GM13976 (cell line): ENCODE measurements at places on chromosomes 12 and 14.

DNA sequence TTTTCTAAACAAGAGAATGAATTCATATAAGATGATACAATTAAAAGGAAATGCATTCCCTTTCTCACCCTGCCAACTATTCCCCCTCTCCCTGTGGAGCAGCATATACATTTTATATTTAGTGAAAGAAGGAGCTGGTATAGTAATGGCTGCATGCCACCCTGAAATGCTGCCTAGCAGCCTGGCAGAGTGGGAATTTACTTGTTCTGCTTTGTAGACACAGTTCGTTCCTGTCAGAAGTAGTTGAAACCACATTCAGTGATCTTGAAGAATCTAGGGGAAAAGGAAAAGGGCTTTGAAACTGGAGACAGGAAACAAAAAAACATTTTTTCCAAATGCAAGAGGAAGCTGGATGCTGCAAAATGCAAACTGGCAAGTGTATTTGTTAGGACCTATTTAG is 176.0 kb upstream of the PLEKHA5 start:
- DNase-seq = no peak

GRCh38 chr12:17139931-17140330 is 534.0 kb upstream of the LMO3 start:
- no peak for DNase-seq

GRCh38 chr14:86357876-86358275 is 827.9 kb downstream of the FLRT2 start:
- no peak for DNase-seq

DNA sequence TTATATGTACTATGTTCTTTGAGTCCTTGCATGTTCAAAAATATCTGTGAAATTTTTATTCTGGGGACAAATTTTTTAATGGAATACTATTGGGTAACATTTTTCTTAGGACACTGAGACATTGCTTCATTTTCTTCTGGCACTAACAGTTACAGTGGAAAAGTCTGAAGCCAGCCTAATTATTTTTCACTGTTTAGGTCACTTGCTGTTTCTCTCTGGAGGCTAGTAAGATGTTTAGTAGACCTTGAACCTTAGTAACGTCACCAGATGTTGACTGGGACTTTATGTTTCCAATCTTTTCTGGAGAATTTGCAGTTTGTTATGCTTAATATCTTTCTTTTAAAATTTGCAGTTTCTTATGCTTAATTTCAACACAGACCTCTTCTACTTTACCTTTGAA is 12.3 kb upstream of the EPYC start:
- DNase-seq = no peak

GRCh38 chr14:96055065-96055752 is 16.0 kb downstream of the C14orf132 start:
- no peak for DNase-seq

DNA sequence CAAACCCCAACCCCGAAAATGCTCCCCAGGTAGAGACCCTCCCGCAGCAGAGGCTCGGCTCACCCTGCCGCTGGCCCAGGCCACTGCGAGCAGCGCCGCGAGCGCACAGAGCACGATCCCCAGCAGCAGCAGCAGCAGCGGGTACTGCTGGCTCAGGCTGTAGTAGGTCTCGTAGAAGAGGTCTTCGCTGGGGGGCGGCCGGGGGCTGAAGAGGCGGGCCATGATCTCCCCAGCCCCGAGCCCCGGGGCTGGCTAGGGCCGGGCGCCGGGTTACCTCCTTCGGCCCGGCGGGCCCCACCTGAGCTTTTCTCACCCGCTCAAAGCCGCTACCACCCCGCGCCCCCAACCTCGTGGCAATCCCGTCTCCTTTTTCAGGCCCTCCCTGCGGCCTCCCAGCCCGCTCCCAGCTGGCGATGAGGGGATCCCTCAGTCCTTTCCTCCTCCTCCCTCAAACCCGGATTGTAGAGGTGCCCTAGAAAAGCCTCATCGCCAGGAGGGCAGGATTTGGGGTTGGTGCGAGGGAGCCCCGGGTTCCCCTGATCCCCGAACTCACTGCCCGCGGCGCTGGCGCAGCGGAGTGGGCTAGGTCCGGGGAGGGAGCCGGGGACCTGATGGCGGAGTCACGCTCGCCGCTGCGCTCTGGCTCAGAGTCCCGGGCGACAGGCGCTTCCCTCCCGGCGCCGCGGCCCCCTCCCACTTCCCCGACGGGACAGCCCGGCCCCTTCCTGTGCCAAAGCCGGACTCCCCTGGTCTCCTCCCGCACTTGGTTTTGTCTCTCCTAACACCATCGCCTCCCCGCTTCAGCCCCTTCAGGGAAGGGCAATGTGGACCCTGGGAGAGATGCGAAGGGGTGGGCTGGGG is at the start of gene ADCY4:
ADCY4 (minus strand) TSS at position 641 of the 861 bp plus-strand sequence; CDS start at position 222, 419 bp downstream.
- peak; percentile 52 for DNase-seq

GRCh38 chr14:23478109-23478759 is 8.7 kb downstream of the NGDN start:
- DNase-seq = peak; percentile 52

GRCh38 chr14:73338551-73338950 is 101.2 kb downstream of the PAPLN start:
- DNase-seq = no peak

DNA sequence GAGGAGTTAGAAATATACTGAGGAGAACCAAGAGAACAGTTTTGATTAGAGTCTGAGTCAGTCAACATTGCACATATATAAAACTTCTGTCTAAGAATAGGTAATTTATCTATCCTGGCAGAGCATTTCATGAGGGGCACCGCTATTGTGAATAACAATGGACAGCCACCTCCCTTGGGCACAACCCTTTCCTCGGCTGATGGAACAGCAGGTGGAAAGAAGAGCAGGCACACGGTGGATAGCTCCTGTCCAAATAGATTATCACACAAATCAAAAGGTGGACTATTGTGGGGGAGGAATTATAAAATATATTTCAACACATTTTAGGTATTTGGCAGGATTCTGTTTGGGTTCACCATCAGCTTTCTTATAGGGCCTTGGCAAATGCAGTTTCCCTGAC is 84.0 kb upstream of the PTPRB start:
- no peak for DNase-seq

GRCh38 chr12:128871516-128871892 is 18.2 kb downstream of the GLT1D1 start:
- peak; percentile 47 for DNase-seq

DNA sequence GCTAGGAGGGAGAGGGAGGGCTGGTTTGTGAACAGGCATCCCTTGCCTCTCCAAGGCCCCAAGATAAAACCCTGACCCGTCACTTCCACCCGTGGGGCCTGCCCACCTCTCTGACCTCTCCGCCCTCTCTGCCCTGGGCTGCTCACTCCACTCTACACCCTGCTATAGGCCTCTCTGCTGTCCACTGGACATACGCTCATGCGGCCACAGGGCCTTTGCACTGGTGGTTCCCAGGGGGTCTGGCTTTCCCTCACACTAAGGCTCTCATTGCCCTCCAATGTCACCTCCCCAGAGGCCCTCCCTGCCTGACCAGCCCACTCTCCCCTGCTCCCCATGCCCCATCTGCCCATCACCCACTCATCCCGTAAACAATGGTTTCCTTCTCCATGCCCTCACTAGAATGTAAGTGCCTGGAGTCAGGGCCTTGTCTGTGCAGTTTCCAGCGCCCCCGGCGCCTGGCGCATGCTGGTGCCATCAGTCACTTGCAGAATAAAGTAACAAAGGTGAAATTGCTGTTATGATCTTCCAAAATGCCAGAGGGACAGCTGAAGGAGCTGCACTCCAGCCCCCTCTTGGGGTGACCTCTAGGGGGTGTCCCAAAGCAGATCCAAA is 73.6 kb downstream of the RFLNA start:
- DNase-seq = no peak

GRCh38 chr12:3229577-3229976 is 152.4 kb downstream of the TSPAN9 start:
- no peak for DNase-seq

DNA sequence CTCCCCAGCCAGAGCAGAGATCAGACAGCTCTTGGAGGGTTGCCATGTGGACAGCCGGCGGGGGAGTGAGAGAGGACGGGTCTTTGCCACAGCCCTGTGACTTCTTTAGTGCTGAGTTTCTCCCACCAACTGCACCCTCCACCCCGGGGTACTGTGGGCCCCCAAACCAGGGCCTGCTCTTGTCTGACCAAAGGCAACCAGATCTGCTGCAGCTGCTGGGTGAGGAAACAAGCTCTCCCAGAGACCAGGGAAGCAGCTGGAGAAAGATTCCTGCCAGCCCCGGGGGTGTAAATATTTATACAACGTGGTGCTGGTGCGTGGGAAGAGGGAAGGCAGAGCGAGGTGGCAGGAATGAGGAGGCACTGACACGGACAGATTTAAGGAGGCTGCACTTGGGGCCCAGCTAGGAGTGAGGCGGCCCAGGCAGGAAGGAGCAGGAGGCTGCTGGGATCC is 14.3 kb upstream of the ZFP36L1 start:
- peak; percentile 43 for DNase-seq

DNA sequence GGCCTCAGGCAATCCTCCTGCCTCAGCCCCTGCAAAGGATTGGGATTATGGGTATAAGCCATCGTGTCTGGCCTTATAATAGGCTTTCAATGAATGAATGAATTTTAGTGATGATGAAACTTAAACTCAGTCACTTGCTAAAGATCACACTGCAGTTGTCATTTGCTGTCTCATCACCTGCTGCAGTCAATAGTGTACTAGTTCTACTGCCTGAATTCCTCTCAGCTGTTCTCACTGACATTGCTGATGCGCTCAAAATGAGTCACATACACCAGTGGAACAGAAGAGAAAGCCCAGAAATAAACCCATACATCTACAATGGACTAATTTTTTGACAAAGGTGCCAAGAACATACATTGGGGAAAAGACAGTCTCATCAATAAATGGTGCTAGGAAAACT is 5.6 kb upstream of the SYNJ2BP start:
- DNase-seq = no peak

DNA sequence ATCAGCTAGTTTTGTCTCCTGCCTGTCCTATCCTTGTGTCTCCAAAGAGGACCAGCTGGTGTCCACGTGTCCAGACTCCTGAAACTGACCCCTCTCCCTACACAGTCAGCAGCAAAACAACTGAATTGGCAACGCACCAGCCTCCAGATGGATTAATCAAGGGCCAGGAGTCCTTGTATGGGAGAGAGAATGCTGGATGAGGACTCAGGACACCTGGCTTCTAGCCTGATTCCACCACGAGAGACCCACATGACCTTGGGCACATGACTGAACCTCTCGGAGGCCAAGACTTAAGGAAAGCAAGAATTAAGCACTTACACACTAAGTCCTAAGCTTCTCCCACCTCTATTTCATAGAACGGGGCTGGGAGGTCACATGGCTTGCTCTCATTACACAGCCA is 60.4 kb upstream of the CMKLR1 start:
- no peak for DNase-seq

DNA sequence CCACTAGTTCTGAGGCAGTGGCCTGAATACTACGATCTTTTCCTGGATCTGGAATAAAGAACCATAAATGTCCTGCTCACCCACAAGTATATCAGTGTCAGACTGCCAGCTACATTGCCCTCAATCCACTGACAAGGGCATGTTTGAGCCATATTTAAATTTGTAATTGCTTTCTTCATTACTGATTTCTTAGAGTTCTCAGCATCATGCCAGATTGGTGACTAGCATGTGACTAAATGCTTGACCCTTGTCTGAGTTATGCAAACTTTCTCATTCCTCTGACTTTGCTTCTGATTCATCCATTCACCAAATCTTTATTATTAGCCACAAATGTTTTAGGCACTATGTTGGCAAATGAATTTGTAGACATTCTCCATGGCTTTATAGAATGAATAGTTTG is 143.6 kb upstream of the SLC16A7 start:
- no peak for DNase-seq

GRCh38 chr12:25932971-25933370 is 25.5 kb upstream of the RASSF8 start:
- DNase-seq = no peak

DNA sequence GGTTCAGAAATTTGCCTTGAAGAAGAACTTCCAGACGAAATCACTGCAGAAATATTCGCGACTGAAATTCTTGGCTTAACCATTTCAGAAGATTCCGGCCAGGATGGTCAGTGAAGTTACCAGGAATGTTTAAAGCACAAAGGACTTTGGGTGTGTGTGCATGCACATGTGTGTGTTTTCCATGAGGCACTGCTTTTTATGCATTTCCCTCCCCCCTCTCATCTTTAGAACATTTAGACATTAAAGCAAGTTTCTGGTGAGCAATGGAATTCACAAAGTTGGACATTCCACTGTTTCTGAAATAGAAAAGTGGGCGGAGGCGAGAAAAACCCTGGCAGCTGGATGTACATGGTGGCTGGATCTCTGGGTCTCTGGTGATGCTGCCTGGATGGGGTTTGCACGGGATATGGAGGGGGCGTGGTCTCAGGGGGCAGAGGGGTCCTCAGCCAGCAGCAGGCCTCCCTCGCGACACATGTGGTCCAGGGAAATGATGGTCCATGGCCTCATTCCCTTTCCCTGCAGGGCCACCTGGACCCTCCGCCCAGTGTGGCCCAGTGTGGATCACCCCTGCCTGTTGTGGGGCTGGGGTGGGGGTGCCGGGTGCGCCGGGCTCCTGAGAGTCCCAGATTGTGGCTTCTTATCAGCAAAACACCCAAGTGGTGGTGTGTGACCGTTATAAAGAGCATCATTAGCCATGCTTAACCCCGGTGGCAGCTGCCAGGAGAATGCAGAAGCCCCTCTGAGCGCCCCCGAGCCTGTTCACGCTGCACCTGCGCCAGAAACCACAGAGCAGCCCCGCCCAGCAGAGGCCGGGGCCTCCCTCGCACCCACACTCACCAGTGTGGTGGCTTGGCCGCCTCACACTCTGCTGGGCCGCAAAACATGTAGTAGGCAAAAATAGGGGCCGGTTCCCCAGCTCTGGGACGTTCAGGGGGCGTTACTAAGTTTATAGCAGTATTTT is 17.8 kb upstream of the BCL7A start:
- peak; percentile 56 for DNase-seq

- DNase-seq = no peak
Observed at GRCh38 chr12:98198261-98198982, 317.0 kb upstream of the TMPO start.

DNA sequence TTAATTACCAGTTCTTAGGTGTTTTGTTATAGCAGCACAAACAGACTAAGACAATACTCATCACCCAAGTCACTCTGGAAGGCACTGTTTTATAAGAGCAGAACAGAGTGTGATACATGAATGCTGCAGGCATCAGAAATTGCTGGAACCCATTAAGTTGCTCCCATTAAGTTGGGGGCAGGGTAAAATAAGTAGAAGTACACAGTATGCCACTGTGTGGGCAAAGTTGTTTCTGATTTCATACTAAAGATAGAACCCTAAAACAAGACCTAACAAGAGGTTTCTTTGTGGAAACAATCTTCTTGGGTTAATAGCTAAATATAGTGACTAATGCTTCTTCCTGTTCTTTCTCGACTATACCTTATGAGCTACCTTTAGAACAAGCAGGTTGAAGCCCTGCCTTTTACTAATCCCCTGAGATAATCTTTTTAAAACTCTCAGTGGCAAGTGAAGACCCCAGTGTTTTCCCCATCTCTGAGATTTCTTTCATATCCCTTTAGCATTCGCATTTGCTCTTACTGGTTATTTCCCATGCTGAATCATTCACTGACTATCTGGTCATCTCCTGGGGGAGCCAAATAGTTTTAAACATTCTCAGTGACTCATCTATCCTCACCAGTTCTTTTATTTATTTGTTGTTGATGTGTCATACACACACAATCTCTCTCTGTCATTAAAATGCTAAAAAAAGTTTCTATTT is 52.3 kb downstream of the SOCS2 start:
- peak; percentile 44 for DNase-seq
